ENCODE measurements at places on chromosomes 6 and 20. TPM values are rescaled to one million over a fixed set of nuclear protein-coding genes. Genes with fewer than 3 reads are reported as not detected.

LY6G6F gene
- total RNA-seq, result not detected

SLC22A2 gene
- total RNA-seq, result not detected

GABRR2 gene
- 0.34 TPM for total RNA-seq

DEFB124 gene
- total RNA-seq, result not detected

RBPJL gene
- total RNA-seq, result not detected

GRCh38 chr6:169976301-169977081 is 225.1 kb downstream of the ERMARD start:
- DNase-seq, result no peak

Measured in neural crest cell (in vitro differentiated cells).